ENCODE measurements at places on chromosomes 5 and 9.

DNA sequence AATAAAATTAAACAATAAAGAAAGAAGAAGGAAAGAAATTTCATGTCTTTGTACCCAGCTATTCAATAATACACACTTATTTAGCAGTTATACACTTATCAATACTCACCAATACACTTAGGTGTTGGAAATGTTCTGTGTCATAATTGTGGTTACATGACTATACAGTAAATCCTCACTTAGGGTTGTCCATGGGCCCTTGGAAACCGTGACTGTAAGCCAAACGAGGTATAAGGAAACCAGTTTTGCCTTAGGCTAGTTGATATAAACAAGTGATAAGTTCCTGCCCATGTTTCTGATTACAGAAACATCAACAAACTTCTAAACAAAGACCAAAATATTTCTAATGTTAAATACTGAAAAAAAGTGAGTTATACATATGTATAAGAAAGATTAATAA, 10.0 kb upstream of the SLCO4C1 start:
- DNase-seq: no peak

DNA sequence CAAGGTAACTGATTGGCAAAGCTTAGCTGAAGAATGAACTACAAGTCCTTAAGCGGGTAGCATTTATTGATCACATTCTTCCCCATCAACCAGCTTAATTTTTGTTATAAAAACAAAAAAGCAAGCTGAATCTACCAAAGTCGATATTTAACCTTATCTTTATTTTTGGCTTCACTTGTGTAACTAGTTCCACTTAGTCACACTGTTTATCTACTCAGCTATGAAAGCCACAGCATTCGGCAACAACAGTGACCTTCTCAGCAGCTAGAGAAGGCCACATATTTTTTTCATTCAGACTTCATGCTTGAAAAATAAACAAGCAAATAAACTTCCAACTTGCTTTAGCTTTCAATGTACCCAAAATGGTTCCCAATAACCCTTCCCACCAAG, 69.4 kb downstream of the KLHL3 start:
- no peak for DNase-seq

GRCh38 chr5:167814040-167814439, 477.4 kb upstream of the WWC1 start:
- no peak for DNase-seq

DNA sequence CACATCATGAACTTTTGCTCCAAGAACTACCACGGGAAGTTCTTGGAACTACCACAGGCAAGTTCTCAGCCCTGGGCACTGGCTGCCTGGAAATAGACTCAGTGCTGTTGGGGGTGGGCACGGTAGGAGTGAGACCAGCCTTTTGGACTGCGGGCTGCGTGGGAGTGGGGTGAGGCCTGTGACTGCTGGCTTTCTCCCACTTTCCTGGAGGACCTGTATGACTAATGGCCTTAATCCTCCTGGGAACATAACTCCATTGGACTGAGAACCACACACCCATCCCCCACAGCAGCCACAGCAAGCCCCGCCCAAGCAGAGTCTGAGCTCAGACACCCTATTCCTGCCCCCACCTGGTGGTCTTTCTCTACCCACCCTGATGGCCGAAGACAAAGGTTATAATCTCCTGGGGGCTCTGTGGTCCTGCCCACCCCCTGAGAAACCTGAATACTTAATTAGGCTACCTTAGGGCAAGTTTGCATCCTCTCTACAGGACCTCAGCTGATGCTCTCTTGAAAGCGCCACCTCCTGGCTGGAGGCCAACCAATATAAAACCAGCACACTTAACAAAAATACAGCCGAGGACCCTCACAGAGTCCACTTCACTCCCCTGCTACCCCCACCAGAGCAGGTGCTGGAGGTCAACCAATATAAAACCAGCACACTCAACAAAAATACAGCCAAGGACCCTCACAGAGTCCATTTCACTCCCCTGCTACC, 112.6 kb downstream of the CACNA1B start:
- DNase-seq: no peak

- peak; percentile 20 for DNase-seq
Observed at GRCh38 chr5:2167671-2168070, 284.9 kb upstream of the IRX4 start.

- no peak for DNase-seq
Observed at GRCh38 chr5:35182910-35183535, 47.3 kb downstream of the PRLR start.

GRCh38 chr9:68609901-68610415, 69.3 kb upstream of the TMEM252 start:
- DNase-seq: no peak

DNA sequence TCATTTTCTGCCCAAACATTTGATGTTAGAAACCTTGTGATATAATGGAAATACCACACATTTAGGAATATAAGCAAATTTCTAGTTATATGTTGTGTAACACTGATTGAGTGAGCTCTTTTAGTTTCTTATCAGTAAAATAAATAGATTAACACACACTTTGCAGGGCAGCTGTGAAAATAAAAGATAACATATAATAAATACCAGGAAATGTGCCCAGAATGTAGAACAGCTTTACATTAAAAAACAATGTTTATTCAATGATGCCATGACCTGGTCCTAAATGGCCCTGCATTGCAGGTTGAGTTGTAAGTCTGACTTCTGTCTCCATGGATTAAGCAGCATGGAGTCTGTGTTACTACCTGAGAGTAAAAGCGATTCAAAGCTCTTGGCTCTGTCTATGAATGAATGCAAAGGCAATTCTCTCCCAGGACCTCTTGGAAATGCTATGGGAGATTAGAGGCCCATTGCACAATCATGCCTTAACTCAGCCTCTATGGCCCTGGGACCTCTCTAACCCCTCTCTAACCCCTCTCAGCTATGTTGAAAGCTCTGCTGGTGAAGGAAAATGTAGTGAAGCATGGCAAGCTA, 296.0 kb upstream of the ACTBL2 start:
- no peak for DNase-seq

- DNase-seq: no peak
Observed at GRCh38 chr5:53963958-53964357, 346.4 kb downstream of the ARL15 start.

- no peak for DNase-seq
Observed at GRCh38 chr5:34790069-34790468, 48.9 kb upstream of the TTC23L start.

- DNase-seq: no peak
Observed at GRCh38 chr9:89524963-89525362, 27.1 kb upstream of the SEMA4D start.

DNA sequence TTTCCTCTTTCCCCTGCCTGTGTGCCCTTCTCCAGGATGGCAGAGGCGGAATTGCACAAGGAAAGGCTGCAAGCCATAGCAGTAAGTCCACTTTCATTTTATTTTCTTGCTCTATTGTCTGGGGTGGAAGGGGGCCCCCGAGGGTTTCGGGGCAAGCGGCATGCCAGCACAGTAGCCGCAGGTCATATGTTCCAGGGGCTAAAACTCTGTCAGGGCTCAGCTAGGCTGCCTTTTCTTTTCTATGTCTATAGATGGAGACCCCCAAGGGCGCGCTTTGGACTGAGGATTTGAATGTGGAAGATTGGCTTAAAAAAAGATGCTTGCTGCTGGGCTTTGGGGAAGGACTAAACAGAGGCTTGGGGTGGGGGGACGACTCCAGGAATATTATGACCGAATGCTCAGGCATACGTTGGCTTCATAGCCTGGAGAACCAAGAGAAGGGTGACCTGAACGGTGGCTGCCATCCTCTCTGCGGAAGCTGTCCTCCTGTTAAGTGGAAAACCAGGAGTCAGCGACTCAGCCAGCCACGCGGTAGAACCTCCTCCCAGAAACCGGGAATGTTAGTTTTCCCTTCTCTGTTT, 545 bp downstream of the PALM2AKAP2 start:
- no peak for DNase-seq

Measured in suprapubic skin (tissue), 4 donors.